ENCODE measurements at places on chromosomes 6 and 20.

DNA sequence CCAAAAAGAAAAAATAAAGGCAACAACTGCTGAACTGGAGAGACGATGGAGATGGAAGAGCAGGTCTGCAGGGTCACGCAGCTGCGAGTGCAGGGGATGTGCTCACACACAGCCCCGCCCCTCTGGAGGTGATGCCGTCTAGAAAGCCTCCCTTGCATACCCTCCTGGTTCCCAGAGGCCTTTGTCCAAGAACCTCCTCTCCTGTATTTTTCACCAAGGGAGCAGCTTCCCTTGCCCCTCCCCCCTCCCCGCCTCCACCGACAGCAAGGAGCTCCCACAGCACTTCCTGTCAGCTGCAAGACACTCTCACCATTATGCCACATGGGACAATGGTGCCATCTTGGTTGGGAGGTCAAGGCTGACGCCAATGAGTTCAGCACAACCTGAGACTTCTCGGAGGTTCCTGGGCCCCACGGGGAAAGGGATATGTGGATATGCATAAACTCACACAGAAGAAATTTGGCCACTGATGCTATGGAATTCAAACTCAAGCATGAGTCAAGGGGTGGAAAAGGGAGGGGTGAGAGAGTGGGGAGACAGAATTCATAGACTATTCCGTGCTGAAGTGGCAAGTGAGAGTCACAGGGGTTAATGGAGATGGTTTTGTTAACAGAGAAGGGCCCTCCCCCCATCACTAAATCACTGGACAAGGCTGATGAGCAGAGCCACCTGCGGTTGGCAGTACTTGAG, 132.9 kb downstream of the SCML4 start:
- DNase-seq: no peak

DNA sequence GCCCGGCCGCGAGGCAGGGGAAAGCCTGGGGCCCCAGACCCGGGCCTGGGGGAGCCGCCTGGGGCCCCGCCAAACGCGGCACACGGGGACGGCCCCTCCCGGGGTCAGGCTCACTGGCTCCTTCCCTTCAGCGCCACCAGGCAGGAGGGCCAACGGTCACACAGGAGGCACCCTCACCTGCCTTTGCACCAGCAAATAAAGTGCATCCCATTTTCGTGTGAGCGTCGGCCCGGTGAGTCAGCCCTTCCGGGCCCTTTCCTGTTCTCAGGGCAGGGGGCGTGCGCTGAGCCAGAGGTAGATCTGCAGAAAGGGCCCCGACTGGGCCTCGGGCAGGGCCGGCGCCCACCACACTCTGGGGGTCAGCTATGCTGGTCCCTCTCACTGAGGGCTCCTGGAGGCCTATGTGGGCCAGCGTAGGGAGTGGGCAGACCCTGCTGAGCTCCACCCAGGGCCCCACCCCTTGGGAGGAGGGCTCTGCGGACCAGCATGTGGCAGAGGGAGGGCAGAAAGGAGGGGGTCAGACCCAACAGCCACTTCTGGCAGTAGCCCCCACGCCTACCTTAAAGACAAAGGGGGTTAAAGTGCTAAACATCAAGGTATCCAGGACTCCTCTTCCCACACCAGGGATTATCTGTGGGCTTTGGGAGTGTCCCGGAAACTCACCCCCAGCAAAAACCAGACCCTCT, 931 bp upstream of the UCKL1 start:
- no peak for DNase-seq

DNA sequence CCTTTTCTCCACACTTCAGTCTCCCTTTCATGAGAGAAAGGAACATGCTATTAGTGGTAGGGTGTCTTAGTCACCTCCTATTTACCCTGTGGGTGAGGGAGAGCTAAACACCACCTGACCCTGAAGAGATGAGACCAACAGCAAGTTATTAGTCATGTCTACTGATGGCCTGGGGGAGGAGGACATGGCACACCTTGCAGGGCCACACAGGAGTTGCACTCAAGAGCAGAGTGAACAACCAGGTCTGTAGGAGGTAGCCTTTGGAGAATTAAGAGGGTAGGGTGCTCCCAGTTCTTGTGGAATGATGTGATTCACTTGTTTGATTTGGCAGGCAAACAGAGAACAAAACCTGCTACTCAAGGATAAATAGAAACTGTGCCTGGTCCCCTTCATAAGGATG, 82.7 kb upstream of the FABP7 start:
- no peak for DNase-seq

- no peak for DNase-seq
These were observed 42.5 kb downstream of the TRAM2 start for GRCh38 chr6:52534363-52534762.

DNA sequence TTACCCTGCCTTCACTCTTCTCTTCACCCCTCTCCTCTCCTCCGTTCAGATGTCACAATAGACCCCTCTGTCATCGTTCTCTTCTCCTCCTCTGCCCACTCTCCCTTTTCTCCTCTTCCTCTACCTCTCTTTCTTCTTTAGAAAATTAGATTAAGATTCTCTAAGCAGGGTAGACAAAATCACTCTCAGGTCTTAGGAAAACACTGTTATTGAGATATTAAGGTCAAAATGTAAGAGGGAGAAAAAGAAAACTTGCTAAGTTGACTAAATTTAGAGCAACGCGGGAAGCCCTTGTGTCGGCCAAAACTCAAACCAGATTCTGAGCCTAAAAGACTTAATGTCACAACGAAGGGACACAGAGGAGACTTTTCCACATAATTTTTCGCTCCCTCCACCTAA, 22.1 kb upstream of the ZNF184 start:
- no peak for DNase-seq

GRCh38 chr6:88047510-88048150, at the start of gene SPACA1:
Gene SPACA1, plus strand, starts transcription at chr6:88047841. Its CDS starts 65 bp downstream, at chr6:88047906.
- DNase-seq: no peak

DNA sequence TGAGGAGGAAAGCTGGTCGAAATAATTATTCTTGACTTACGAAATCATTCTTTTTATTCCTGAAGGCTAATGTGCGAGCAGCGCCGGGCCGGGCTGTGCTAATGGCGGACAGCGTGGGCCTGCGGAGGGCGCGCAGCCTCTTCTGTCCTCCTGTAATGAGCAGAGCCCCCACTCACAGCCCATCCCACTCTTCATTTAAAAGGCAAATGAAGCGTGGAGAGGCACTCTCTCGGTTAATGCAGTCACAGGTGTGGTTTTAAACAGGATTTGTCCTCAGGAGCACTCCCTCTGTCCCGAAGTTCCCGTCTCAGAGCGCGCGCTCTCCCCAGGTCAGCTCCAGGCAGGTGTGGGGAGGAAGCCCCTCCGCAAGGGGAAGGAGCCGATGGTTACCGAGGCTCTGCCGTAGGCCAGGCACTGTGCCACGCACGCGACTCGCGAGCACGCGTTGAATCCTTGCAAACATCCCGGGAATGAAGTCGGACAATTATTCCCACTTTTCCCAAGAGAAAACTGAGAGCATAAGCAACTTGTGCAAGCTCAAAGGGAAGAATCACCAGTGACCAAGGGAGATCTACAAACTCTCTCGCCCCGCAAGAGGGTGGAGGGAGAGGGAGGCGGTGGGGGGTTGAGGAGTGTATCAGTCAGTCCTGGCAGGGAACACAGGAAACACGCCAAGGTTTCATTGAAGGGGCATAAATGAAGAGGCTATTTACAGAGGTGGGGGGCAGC, 35.5 kb upstream of the ZFAND3 start:
- no peak for DNase-seq

DNA sequence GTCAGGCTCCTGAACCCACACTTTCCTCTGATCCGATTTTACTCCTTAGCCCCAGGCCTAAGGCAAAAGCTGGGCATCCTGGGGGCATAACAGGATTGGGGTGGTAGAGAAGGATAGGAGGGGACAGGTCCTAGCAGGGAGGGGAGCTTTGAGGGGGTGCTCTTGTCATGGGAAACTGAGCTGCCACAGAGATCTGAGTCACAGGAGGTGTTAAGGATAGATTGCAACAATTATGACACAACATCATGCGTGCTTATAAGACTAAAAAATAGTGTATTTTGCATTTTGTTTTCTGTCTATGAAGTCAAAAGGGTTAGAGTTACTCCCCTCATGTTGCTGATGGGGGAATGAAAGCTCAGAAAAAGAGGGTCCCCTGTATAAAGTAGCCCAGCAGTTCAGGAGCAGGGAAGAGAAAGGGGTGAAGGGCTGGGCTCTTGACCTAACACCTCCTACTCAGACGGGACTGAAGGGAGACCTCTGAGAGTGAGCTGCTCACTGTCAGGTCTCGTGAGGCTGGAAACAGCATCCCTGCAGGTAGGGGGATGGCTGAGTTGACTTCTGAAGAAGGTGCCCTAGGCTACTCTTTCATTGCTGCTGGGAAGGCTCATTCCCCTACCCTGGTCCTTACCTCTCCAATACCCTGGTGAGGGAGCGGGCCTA, 2.0 kb downstream of the GLP1R start:
- DNase-seq: no peak

- DNase-seq: no peak
These were observed 247.9 kb downstream of the ZNF217 start for GRCh38 chr20:53345536-53346334.

- DNase-seq: no peak
These were observed 13.1 kb downstream of the CST7 start for GRCh38 chr20:24962182-24962492.

GRCh38 chr20:59939052-59939878, 840 bp downstream of the PPP1R3D start:
- no peak for DNase-seq

- no peak for DNase-seq
These were observed 16.2 kb upstream of the TREM1 start for GRCh38 chr6:41302638-41303037.

- DNase-seq: no peak
These were observed 43.5 kb upstream of the NFATC2 start for GRCh38 chr20:51586005-51586440.

Measured in activated CD8-positive, alpha-beta memory T cell treated with anti-CD3 and anti-CD28 coated beads for 4 hours (primary cell).